Naive thymus-derived CD8-positive, alpha-beta T cell (primary cell): ENCODE measurements at places on chromosomes 1 and 21. TPM values are rescaled to one million over a fixed set of nuclear protein-coding genes. Genes with fewer than 3 reads are reported as not detected.

AK5 gene
- 45.0 TPM for polyA plus RNA-seq

PYGO2 gene
- polyA plus RNA-seq: 50.8 TPM

AMY2A gene
- polyA plus RNA-seq: not detected

HMCN1 gene
- polyA plus RNA-seq: not detected

FCRL5 gene
- not detected for polyA plus RNA-seq

TLR5 gene
- polyA plus RNA-seq: 1.2 TPM

DNA sequence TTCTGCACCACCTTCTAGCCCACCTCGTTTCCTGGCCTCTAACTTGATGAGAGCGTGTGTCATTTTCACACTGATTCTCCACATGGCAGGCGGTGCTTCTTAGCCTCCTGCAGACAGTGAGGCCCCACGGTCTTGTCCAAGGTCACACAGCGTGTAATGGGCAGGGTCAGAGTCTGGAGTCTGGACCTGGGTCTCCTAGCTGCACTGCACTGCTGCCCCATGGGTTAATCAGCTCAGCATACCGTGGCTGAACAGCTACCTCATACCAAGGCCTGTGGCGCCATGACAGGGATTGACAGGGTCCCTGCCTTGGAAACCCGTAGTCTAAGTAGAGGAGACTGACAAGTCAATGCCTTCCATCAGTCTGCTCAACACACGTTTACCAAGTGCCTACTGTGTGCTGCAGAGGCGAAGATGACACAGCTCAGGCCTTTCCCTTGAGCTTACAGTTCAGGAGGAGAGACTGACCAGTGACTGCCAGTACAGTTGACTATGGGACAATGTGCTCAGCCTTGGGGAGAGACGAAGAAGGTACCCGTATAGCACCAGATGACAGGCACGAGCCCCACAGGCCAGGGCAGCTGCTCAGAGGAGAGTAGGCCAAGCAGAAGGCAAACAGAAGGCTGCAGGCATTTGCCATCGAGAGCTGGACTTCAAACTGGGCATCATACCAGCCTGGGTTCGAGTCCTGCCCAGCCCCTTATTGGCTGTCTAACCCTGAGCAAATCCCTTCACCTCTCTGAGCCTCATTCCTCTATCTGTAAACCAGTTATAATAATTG lies 5.5 kb downstream of the PCSK9 start:
- peaks cover 37% of the 10 kb centered on the region for H3K27me3 ChIP-seq
- H3K4me3 ChIP-seq: no peak overlapping the region
- no peaks in the 10 kb centered on the region for H3K4me1 ChIP-seq
- DNase-seq: no peak
- H3K27ac ChIP-seq: no peak overlapping the region

GRCh38 chr1:111404588-111404987 lies 22.9 kb downstream of the OVGP1 start:
- no peaks in the 10 kb centered on the region for H3K36me3 ChIP-seq
- peaks cover 17% of the 10 kb centered on the region for H3K4me1 ChIP-seq
- H3K27ac ChIP-seq: no peak overlapping the region
- DNase-seq: no peak
- no peak overlapping the region for H3K4me3 ChIP-seq
- H3K27me3 ChIP-seq: no peaks in the 10 kb centered on the region

GRCh38 chr1:184648856-184649201 lies 105.8 kb downstream of the EDEM3 start:
- H3K4me1 ChIP-seq: no peaks in the 10 kb centered on the region
- H3K4me3 ChIP-seq: no peak overlapping the region
- DNase-seq: no peak
- H3K27me3 ChIP-seq: peaks cover 22% of the 10 kb centered on the region
- H3K27ac ChIP-seq: no peak overlapping the region
- H3K36me3 ChIP-seq: no peaks in the 10 kb centered on the region

DNA sequence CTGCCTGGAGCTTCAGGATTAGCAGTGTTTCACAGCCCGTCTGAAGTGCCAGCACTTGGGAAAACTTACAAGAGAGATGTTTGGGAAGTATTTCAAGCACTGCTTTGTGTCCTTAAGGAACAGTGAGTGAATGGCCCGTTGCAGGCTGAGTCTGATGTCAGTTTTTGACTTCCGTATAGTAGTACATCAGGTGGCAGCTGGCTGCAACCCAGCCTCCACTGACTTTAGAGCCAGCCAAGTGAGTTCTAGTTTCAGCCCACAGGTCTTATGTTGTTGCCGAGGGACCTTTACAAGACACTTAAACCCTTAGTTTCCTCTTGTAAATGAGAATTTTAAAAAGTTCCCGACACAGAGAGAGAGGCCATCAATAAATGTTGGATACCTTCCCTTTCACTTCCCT lies 35.0 kb downstream of the UCK2 start:
- H3K27me3 ChIP-seq: no peaks in the 10 kb centered on the region
- H3K4me1 ChIP-seq: peaks cover 5% of the 10 kb centered on the region
- no peaks in the 10 kb centered on the region for H3K36me3 ChIP-seq
- H3K27ac ChIP-seq: no peak overlapping the region

- H3K4me3 ChIP-seq: peak overlapping the region; percentile 87
- peaks cover 32% of the 10 kb centered on the region for H3K4me1 ChIP-seq
- peak; percentile 29 for DNase-seq
- no peaks in the 10 kb centered on the region for H3K36me3 ChIP-seq
- H3K27me3 ChIP-seq: peaks cover 8% of the 10 kb centered on the region
Measured at GRCh38 chr1:204286831-204287421, 72.8 kb downstream of the PLEKHA6 start.
